ENCODE measurements at places on chromosomes 12 and 14.

GRCh38 chr14:79044894-79045624 is 874.9 kb downstream of the NRXN3 start:
- peak; percentile 87 for DNase-seq

- no peak for DNase-seq
Observed at GRCh38 chr14:31994391-31995033, 82.6 kb upstream of the ARHGAP5 start.

DNA sequence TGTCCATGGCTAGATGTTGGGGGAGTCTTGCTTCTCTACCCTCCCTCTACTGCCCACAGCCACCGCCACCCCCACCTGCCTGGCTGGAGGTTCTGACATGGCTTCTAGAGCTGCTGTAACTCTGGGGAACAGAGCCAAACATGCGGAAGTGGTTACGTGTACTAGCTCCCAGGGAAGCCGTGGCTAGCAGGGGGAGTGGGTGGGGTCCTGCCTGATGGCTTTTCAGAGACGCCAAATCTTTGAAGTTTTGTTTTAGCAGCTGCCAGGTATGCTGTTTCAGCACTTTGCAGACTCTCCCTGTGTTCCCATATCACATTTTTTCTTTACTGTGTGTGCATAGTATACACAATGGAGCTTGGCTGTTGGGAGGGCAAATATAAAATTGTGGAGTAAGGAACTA is 150.3 kb downstream of the TGFB3 start:
- peak; percentile 58 for DNase-seq

- no peak for DNase-seq
Observed at GRCh38 chr14:75915045-75915444, 66.8 kb downstream of the TGFB3 start.

GRCh38 chr14:97179573-97179972 is 382.4 kb downstream of the VRK1 start:
- no peak for DNase-seq

- DNase-seq, result no peak
Observed at GRCh38 chr12:116498471-116498870, 60.7 kb upstream of the MAP1LC3B2 start.

GRCh38 chr14:65132855-65133254 is 30.5 kb upstream of the MAX start:
- DNase-seq, result no peak

GRCh38 chr14:64758025-64758521 is 53.8 kb downstream of the PLEKHG3 start:
- DNase-seq, result no peak

All from NCI-H1930 (cell line).